ENCODE measurements at places on chromosomes 12 and 14.

DNA sequence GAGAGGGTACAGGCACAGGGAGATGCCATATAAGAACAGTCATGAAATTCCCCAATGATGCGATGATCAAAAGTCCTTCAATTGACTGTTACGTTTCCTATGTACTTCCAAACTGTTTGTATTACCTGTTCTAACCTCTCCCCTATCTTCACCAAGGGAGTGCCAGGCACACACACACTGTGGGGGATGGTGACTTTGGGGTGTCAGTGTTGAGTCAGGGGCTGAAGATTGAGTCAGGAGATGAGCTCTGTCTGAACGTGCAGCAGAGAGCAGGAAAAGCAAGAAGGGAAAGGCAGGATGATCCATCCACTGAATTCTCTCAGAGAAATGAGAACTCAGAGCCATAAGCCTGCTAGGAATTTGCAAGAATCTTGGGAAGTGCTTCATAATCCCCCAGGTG, 153.4 kb downstream of the EFCAB11 start:
- DNase-seq, result no peak

DNA sequence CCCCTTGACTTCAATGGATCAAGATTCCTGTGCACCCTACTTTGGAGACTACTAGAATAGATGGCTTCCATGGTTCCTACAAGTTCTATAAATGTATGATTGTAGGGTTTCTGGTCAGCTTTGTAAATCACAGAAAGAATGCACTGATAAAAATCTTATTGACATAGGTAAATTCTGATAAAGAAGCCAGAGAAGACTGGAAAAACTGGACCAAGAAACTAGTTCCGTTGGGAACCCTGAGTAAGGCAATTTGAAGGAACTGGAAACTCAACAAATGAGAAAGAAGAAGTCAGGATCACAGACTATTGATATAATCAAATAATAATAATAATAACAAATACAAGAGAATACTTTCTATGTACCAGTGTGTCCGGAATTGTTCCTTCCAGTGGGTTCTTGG, 15.4 kb upstream of the MGST1 start:
- no peak for DNase-seq

GRCh38 chr12:1970331-1970900, 33.8 kb downstream of the DCP1B start:
- DNase-seq, result no peak

DNA sequence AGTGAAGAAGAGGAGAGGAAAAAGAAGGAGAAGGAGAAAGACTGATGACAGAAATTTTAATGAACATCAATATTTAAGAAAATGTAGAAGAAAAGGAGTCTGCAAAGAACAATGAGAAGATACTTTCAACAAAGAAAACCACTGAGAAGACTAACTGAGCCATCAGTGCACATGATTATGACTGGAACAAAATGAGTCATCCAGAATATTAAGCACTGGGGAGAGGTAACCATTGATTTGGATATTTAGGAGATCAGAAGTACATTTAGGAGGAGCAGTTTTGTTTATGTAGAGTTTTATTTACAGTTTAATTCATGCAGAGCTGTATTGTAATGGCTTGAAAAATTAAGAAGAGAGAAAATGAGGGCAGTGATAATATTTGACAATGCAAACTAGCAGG, 159.1 kb downstream of the C12orf50 start:
- DNase-seq, result no peak

DNA sequence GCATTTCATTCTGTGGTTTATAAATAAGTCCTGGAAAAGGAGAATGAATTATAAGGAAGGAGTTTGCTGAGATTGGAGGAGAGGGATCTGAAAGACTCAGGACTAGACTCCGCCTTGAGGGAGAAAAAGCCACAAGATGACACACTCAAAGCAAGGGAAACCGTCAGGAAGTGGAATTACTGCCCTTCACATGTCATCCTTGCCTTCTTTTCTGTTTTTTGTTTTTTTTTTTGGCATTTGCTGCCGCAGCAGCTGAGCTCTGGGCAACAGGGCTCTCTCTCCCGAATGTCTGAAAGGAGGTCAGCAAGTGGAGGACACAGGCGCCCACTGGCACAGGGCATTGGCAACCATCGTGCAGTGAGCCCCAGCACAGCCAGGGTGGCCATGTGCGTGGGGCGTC, 344.9 kb downstream of the DPF3 start:
- DNase-seq, result no peak

- DNase-seq, result no peak
Observed at GRCh38 chr14:66088656-66089055, 397.5 kb upstream of the CCDC196 start.

- peak; percentile 34 for DNase-seq
Observed at GRCh38 chr14:106694638-106695393, 1168.4 kb downstream of the TMEM121 start.

- DNase-seq, result no peak
Observed at GRCh38 chr14:72788255-72788654, 105.6 kb downstream of the DPF3 start.

- no peak for DNase-seq
Observed at GRCh38 chr12:73235387-73235786, 963.2 kb downstream of the TRHDE start.

GRCh38 chr12:41769810-41770209, 374.9 kb downstream of the GXYLT1 start:
- no peak for DNase-seq

DNA sequence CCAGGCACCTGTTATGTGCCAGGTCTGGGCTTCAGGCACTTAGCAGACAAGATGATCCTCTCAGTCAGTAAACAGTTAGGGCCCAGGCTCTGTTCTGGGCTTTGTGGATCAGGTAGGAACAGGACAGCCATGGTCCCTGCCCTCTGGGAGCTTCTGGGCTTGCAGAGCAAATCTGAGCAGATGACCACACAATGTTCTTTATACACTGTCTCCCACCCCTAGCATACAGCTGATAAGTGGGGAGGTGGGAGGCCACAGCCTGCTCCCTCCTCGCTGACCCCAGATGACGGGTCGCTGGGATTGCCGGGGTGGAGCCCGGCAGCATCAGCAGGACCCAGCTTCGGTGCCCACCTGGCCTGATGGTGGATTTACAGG, 53.1 kb upstream of the RIN3 start:
- DNase-seq, result no peak

DNA sequence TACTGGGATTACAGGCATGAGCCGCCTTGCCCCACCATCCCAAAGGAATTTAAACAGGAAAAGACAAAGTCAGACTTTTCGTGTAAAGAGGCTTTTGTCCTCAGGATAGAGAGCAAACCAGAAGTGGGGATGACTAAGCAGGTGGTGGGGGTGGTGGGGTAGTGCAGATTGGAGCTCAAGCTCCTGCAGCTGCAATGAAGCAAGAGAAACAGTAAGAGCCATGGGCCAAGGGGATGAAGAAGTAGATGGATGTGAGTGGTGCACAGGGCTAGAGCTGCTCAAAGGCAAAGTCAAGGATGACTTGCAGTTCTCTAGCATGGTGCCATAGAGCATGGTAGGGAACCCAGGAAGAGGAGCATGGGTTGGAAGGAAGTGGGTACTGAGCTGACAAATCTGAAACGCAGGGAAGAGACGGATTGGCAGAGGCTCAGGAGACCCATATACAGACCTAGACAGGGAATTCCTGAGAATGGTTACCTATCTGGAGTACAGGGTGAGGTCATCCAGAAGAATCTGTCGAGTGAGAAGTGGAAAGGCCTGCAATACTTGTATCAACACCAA, 11.4 kb upstream of the RNF34 start:
- no peak for DNase-seq

DNA sequence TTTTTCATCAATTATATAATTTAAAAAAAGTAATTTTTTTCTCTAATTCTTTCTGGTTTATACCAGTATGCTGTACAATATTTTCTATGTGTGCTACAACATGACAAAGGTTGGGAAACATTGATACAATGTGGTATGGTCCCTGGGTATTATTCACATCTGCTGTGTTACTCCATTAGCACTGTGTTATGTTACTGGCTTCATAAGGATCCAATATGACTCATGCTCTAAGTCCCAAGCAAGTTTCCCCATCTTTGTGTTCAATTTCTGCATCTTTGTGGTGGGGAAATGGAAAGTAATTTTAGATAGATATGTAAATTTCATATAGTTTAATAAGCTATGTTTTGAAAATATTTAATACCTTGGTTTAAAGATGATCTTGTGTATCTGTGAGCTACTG, 35.8 kb downstream of the FBXO33 start:
- DNase-seq, result no peak

DNA sequence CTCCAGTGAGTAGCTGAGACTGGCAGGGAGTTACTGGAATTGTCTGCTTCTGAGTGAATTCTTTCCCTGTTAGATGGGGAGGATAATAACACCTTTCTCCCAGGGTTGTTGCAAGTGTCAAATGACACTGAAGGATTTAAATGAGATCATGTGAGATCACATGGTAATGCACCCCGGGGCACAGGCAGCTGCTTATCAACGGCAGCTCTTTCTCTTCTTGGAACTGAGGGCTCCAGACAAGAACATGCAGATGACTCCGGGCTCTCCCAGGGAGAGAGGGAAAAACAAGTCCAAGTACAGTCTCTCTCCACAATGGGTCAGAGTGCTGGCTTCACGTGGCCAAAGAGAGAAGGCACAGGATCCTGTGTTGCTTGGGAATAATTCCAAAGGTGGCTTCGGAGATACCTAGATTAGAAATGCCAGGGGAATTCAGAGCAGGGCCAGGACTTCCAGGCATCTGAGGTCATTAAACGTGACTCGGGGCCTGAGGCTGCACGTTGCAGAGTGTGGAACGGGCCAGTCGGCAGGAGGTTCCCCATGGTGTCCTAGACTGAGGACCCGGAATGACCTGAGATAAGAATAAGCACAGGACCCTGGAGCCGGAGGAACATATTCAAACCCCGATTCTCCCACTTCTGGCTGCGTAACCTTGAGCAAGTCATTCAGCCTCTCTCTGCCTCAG, 109.2 kb downstream of the PRMT8 start:
- no peak for DNase-seq

DNA sequence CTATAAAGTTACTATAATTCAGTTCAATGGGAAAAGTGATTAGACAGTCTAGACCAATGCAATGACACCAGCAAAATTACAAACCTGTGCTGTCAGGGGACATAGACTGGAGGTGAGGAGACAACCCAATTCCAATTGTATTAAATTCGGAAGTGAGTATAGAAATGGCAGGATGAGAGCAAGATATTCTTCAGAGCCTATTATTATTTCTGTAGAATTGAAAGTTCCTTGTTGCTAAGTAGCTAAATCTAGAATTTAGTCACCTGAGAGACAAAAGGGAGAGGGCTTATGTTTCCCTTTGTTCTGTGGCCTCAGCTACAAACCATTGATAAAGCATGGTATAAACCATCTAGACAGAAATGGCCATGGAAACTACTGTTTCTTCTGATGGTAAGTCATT, at the start of gene ADAM21:
Gene ADAM21 (plus strand): TSS at position 301 of the 400 bp plus-strand sequence. CDS start 5,326 bp downstream, outside the sequence.
- DNase-seq, result no peak

DNA sequence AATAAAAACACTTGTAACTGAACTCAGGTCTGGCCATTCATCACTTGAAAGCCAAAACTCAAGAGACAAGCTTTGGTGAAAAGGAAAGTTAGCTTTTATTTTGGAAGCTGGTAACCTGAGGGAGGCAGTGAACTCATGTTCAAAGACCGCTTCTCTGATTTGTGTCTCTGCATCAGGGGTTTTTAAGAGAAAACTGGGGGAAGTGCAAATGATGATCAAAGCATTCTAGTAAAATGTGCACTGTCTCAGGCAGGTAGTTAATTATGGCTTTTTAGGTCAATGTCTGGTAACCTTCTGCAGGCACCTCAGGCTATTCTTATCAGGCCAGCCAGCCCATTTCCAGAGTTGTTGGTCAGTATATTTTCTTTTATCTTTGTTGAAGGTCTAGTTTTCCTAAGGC, 162.2 kb downstream of the SYT10 start:
- no peak for DNase-seq

DNA sequence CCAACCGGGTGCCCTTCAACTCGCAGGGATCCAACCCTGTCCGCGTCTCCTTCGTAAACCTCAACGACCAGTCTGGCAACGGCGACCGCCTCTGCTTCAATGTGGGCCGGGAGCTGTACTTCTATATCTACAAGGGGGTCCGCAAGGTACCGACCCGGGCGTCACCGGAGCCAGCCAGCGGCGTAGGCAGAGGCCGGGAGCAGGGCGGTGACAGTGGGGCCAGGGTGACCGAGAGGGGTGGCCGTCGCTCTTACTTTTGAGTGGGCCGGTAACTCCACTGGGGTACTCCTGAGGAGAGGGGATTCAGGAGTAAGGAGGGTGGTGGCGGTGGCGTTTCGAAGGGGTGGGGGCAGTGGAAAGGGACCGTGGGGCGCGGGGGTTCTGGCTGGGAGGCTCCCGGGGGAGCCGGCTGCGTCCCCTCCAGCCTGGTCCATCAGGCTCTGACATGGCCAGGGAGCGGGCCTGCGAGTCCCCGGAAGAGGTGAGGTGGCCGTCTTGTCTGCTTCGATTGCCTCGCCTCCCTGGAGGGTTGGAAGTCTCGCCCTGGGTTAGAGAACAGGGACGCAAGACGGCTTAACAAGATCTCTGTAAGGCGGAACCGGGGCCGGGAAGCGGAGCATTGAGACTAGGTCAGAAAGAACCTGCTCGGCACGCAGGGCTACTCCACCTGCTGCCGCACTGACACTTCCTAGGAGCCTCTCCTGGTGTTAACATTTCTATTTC, 491 bp downstream of the WDR20 start:
- DNase-seq, result no peak

GRCh38 chr14:93269341-93270068, 62.4 kb downstream of the UBR7 start:
- DNase-seq, result no peak

DNA sequence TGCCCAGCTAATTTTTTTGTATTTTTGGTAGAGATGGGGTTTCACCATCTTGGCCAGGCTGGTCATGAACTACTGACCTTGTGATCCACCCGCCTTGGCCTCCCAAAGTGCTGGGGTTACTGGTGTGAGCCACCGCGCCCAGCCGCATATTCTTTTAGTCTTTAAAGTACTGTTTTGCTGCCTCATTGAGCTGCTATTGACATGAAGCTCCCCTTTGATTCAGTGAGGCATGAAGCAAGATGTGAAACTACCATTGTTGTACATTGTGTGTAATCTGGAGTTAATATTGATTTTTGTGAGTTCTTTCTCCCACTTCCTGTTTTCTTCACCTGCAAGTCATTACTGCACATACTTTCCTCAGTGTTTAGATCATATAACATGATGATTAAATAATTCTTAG, 80.8 kb downstream of the MNAT1 start:
- DNase-seq, result no peak

- no peak for DNase-seq
Observed at GRCh38 chr12:113990250-113991223, 24.4 kb upstream of the RBM19 start.

- DNase-seq, result no peak
Observed at GRCh38 chr14:56998728-56999127, 188.4 kb upstream of the OTX2 start.

GRCh38 chr12:47736216-47736615, 10.9 kb upstream of the ENDOU start:
- no peak for DNase-seq
